Smooth muscle cell of the brain vasculature (primary cell): ENCODE measurements at places on chromosomes 1 and 21.

DNA sequence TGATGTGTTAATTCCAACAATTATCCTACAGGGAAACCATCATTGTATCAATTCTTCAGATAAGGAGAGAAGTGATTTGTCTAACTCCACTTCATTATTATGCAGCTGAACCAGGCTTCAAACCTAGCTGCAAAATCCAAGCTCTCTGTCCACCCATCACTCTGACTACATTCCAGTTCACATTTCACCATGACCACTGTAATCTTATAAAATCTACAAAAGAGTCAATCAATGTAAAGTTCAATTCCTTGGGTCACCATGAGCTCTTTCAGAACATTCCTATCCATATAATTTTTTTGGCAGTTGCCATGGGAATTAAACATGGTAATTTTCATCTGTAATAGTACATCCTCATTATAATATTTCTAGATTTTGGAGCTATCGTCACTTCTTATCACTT, 100.9 kb downstream of the PLPPR5 start:
- no peak for DNase-seq

DNA sequence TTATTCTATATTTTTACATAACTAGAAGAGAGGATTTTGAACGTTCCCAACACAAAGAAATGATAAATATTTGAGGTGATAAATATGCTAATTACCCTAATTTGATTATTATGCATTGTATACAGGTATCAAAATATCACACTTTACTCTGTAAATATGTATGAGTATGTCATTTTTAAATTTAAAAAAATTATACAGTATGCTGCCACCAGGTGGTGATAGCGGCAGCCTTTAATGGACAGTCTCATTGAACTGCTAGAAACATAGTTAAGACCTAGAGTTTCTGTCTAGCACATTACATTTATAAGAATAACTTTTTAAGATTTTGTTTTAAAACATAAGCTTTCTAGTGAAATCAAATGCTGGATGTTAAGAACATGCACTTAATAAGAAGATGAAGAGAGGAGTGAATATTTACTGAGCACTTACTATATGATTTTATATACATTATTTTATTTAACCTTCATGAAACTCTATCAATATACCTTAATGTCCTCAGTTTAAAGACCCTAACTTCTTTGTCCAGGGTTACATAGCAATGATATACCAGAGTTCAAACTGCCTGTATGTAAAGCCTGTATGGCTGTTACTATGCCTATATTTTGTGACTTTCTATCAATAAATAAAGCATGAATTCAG, 207.1 kb downstream of the NUF2 start:
- DNase-seq = no peak

DNA sequence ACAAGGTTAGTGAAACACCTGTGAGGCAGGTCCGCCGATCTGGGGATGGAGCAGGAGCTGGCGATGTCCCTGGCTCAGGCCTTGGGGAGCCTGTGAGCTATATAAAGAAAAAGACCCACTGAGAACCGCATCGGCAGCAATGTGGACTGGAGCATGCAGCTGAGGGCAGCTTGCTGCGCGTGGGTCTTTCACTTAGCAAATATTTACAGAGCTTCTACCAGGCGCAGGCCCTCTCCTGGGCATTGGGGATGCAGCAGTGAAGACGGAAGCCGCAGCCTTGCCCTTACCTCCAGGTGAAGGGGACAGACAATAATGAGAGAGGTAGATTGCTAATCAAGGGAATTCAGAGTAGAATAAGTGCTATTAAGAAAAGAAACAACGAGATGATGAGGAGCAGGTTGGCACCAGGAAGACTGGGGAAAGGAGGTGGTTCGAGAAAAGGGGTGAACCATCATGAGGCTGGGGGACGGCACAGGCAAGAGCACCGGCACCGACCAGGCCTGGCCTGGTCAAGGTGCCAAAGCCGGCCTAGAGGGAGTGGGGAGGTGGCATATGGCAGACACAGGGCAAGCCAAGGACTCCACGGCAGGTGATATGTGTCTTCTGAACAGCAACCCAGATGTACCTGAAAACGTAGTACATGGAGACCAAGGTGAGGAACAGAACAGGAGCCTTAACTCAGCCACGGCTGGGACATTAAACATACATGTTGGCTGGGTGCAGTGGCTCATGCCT, 60.7 kb upstream of the PAX7 start:
- no peak for DNase-seq

DNA sequence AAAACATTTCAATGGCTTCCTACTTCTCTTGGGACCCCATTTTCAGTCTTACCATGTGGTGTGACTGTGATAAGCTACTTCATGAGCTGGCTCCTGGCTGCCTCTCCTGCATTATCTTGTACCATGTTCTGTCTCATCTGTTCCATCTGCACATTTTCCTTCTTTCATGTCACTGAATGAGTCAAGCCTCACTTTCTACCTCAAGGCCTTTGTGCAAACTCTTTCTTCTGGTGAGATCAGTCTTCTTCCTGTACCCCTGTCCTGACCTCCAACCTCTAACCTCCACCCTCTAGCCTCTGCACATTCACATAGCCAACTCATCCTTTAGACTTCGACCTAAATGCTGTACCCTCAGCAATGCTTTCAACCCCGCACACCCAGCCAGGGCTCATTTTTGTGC, 9.6 kb upstream of the FAM78B start:
- DNase-seq = no peak

GRCh38 chr1:155858800-155859233, 550 bp upstream of the SYT11 start:
- no peak for DNase-seq

DNA sequence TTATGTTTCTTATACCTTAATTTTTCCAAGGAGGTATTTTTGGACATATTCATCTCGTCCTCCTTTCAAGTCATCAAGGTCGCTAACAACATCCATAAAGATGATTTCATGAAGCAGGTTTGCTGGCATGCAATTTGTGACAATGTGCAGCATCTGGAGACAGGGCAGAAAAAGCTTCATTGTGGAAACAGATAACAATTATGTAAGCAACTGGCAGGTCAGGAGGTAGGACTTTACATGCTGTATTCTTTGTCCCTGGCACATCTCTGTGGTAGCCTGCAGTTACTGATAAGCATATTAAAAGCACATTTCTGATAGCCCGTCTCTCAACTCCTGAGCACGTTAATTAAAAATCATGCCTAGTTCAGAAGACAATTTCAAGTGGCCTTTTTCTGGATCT, 156.8 kb downstream of the LEPR start:
- no peak for DNase-seq

DNA sequence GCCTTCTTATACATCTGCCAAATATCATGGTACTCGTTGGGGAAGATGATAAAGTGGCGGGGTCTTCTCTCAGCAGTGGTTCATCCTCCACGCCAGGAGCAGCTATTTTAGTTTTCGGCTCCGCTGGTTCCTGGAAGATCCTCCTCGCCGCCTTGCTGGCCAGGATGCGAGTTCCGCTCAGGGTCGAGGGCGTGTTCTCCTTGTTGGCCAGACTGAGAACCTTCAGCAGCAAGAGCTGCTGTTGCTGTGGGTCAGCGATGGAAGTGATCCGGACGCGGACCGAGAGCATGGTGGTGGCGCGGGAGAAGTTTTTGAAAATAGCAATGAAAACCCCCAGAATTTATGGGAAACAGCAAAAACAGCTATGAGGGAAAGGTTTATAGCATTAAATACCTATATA, 11.4 kb upstream of the CFAP126 start:
- no peak for DNase-seq

DNA sequence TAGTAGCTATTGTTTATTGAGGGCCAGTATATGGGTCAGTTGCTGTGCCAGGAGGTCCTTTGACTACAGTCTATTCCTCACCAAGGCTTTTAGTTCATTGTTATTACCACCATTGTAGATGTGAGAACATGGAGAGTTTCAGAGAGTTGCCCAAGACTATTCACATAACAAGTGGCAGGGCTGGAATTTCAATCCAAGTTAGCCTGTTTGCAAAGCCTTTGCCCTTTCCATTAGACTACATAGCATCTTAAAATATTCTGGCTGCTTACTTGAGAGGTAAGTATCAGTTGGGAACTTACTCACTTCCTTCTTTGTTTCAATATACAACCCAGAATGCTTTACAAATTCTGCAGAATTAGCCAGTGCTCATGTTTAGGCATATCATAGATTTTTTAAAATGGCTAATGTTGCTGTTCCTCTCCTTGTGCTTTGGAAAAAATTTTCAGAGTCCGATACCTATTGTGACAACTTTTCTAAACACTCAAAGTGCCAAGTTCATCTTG, 141.2 kb downstream of the FGGY start:
- no peak for DNase-seq

GRCh38 chr1:119896303-119896702, at the start of gene ADAM30:
ADAM30 (minus strand) TSS chr1:119896515; CDS start chr1:119896336, 179 bp downstream.
- no peak for DNase-seq

DNA sequence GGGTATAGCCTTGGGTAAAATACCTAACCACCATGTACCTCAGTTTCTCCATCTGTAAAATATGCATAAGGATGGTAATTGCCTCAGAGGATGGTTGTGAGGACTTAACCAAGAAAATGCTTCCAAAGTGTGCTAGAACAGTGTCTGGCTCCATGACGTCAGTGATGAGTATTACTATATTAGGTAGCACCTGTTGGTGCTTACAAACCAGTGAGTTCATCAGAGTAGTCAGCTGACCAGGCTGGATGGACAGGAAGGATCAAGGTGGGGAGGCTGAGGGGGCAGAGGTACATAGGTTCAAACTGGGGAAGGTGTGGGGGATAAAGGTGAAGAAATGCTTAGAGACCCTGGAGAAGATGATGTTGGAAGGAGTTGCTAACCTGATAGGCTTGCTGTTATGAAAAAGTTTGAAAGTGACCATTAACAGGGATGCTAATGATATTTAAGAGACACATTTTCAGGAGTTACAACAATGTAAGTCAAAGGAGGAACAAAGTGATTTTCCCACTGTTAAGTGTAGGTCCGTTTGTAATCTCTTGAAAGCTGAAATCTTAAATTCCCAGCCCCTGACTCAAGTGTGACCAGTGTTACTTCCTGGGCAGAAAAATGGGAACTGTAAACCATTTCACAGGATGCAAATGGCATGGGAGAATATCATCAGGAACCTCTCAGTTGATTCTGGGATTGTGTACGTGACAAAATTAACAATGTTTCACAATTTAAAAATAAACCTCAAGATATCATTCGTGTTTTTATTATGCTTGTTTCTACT, 4.4 kb downstream of the NTPCR start:
- DNase-seq = no peak

- no peak for DNase-seq
These were observed 1.1 kb upstream of the PRXL2B start for GRCh38 chr1:2585318-2586092.

GRCh38 chr1:205677167-205677566, 3.1 kb downstream of the SLC45A3 start:
- no peak for DNase-seq

DNA sequence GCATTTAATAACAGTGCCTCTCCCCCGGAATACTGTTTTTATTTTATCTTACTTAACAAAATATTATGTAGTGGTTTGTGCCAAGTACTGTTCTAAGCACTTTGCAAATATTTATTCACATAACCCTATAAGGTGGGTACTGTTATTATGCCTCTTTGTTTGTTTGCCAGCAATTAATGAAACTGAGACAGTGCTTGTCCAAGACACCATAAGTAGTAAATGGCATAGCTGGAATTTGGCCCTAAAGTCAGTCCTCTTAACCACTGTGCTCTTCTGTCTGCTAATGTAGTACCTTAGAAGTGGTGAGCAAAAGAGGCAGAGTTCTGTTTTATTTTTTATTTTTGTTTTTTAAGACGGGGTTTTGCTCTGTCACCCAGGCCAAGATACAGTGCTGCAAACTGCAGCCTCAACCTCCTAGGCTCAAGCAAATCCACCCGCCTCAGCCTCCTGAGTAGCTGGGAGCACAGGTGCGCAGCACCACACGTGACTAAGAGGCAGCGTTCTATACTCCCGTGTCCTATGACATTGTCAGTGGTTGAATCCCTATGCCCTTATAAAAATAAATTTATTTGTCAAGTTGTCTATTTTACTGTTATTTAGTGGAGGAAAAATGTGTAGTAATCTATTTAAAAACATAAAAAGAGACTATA, 165.8 kb downstream of the CLEC20A start:
- DNase-seq = no peak

DNA sequence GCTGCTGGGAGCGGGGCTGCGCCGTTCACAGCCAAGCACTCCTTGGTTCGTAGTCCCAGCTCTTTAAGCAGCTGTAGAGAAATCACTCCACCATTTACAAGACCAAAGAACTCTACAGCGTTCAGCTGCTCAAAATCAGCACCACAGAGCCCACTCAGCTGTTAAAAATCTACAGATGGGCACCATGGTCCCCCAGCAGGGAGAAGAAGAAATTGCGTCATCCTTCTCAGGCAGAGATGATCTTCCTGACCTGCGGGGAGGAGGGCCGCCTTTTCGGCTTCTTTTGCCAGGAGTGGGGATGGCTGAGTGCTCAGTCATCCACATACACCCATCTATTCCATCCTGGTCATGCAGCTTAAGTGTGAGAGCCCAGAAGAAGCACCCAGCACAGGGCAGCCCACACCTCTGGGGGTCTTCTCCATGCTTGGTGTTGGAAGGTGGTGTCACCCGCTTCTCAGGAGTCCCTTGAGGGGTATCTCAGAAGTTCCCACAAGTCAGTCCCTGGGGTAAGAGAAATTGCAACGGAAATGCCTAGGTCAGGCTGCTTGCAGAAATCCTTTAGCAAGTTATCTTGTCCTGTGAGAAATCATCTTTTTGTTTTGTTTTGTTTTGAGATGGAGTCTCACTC, 163.8 kb downstream of the NPHP4 start:
- DNase-seq = no peak

DNA sequence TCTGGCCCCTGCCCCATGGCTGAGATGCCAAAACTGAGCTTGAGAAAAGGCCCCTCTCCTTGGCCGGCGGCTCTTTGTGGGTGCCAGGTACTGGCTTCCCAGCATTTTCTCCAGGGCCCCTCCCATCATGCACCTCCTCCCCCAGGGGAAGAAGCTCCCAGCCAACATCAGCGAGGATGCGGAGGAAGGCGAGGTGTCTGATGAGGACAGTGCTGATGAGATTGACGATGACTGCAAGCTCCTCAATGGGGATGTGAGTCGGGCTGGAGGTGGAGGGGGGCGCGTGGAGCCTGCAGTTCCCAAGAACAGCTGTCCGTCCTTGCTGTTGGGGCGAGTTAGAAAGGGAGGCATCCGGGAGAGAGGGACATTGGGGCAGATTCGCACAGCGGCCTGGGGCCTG, 13.5 kb downstream of the PLCH2 start:
- DNase-seq = no peak

DNA sequence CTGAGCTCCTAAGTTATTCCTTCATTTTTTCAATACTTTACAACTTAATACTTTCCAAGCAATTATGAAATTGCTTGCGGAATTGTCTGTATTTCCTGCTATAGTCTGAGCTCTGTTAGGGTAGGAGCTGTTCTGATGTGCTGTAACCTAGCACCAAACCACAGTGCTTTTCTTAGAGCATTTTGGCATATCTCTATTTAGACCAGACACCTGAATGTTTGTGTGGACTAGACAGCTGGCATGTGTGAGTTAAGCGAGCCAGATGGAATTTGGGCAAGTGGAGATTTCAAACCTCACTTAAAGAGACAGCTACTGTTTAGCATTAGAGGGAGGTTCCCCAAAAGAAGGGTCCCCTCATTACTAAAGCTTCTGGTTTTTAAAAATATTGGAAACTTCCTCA, 106.1 kb downstream of the RWDD3 start:
- no peak for DNase-seq

GRCh38 chr1:31944205-31945089, 6.3 kb upstream of the PTP4A2 start:
- no peak for DNase-seq

- DNase-seq = no peak
These were observed 1.1 kb downstream of the MIA3 start for GRCh38 chr1:222618880-222619596.
